ENCODE measurements at places on chromosomes 16 and 17.

- DNase-seq: no peak
Observed at GRCh38 chr17:81128774-81129173, 36.5 kb upstream of the PVALEF start.

DNA sequence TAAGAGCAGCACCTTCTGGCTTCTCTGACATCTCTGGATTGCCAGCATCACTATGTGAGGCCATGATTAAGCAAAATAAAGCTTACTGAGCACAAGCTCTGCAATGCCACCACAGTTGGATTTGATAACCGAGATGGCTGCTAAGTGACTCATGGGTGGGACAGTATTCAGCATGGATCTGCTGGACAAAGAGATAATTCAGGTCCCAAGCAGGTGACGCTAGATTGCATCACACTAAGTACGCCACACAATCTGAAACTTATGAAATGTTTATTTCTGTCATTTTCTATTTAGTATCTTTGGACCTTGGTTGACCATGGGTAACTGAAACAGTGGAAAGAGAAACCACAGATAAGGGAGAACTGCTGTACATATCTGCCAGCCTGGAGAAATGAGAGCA, 27.4 kb downstream of the CDRT15 start:
- no peak for DNase-seq

GRCh38 chr17:63931981-63932561, at the start of gene CD79B:
CD79B (minus strand) TSS chr17:63932331; CDS start chr17:63932261, 70 bp downstream.
- DNase-seq: peak; percentile 61

DNA sequence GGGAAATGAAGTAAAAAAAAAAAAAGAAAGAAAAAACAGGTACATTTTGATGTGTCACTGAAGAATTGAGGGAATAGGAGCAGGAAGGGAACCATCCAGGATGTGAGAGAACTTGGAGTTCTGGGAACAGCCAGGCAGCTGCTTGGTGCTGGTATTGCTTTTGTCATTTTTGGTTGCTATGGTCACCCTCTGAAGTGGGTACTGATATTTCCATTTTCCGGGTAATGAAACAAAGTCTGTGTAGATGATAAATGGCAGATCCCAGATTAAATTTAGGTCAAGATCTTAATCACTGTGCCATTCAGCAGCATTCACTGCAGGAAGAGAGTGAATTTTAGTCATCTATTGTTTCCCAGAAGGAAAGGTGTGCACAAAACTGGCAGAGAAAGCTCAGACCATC, 93.6 kb downstream of the ABCA8 start:
- DNase-seq: no peak

DNA sequence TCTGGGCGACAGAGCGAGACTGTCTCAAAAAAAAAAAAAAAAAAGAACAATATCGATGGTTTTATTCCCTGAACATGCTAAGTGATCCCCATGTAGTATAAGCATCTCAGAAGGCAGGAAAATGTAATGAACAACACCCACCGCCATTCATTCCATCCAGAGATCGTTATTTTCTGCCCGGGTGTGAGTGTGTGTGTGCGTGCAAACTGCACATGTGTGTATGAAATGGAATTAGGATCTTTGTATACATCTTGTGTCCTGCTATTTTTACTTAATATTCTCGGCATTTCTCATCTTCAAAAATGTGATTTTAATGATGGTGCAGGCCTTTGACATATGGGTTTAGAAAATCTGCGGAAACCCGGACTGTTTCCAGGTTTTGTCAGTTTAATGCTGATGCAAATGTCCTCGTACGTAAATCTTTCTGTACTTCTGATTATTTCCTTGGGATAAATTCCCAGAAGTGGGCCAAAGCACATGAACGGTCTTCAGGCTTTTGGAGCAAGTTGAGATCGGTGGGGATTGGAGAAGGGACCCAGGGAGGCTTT, 254.8 kb downstream of the SEC14L1 start:
- no peak for DNase-seq

DNA sequence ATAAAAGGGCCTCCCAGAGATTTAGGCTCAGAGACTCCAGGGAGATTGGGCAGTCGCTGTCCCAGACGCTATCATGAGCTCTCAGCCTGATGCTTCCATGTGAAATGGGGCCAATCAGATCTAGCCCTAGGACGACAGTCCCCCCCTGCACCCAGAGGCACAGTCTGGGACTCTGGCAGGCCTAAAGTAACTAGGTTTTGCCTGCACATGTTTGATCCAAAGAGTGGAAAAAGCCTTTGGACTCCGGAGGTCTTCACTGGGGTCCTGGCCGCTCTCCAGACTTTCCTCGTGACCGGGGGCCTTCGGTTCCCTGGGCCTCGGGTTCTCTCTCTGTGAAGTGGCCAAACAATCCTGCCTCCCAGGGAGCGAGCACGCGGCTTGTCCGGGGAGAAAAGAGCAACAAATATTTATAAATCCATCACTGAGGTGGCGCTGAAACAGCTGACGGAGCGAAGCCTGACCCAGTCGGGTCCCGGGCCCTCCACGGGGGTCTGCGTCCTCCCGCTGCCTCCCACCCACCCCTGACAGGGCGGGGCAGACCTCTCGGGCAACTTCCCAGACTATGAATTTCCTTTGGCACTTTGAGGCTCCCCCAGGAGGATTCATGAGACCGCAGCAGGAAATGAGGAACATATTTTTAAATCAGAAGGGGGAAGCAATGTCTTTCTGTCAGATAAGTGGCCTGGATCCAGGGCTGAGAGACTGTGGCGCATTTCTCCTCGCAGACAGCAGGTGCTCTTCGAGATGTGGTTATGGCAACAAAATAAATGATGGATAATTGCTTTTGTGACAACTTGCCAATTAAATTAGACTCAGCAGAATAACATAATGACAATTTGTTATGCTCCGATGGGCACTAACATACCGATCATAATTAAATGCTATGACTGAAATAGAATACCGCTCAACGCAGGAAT, 38.9 kb downstream of the MRPS23 start:
- DNase-seq: no peak

GRCh38 chr16:87931504-87931903, 4.8 kb downstream of the CA5A start:
- DNase-seq: no peak

DNA sequence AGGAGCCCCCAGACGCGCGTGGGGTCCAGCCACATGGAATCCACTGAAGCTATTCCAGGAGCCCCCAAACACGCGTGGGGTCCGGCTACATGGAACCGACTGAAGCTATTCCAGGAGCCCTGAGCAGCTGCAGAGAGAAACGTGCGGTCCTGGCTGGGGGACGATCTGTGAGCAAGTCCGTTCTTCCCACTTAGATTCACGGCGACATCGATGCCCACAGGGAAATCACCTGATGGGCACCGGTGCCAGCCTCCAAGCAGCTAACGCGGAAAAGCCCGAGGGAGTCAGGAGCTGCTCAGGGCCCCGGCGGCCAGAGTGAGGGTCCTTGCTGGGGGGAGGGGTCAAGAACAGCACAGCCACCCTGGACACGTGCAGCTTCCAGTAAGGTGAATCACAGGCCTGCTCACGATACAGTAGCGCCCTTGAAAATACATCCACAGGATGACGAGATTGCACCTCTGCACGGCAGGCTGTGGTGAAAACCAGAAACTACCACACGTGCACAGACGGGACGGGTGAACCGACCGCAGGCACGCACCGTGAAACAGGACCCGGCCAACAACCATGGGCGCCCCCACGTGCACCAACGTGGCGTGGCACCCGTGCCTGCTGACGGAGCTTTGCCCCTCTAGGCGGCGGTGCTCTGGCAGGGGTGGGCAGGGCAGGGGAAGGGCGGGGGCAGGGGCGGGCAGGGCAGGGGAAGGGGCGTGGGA, 77.7 kb upstream of the GNG13 start:
- no peak for DNase-seq

DNA sequence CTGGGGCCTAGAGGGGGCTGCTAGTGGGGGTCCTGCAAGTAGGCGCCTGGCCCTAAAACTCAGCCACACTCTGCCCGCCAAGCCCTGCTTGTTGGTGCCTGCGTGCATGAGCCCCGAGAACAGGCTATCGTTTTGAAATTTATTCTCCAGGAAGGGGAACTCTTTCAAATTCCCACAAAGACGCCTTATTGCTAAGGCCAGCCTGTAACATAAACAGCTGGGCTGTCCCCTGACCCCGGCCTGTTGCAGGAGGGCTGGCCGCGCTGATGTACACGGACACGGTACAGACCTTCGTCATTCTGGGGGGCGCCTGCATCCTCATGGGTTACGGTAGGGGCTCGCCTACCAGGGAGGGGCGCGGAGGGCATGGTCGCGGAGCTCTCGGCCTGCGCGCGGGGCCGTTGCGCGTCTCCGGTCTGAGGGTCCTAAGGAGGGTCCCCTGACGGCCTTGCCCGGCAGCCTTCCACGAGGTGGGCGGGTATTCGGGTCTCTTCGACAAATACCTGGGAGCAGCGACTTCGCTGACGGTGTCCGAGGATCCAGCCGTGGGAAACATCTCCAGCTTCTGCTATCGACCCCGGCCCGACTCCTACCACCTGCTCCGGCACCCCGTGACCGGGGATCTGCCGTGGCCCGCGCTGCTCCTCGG, 4.3 kb downstream of the SLC5A2 start:
- no peak for DNase-seq

GRCh38 chr17:3022197-3022596, 41.2 kb downstream of the OR1D5 start:
- no peak for DNase-seq

DNA sequence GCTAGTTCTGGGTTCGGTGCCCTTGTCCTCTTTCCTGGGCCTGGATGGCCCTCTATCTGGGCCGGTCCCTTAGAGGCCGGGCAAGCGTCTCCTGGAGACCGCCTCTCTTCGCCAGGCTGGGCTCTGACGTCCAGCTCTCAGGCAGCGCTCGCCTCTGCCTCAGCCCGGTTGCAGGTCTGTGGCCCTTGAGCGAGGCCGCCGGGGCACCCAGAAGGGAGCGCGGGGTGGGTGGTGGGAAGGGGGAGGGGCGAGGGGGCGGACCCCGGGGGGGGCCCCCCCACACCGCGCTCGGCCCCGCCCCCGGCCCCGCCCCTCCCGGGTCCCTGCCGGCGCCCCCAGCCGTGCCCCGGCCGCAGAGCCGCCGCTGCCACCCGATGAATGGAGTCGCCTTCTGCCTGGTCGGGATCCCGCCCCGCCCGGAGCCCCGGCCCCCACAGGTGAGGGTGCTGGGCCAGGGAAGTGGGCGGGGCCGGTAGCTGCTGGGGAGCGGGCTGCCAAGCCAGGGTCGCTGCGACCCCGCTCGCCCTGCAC, at the start of gene ARHGAP23:
Gene ARHGAP23 (plus strand): TSS at position 353 of the 531 bp plus-strand sequence. CDS start 22 bp downstream, at position 375.
- DNase-seq: peak; percentile 39

DNA sequence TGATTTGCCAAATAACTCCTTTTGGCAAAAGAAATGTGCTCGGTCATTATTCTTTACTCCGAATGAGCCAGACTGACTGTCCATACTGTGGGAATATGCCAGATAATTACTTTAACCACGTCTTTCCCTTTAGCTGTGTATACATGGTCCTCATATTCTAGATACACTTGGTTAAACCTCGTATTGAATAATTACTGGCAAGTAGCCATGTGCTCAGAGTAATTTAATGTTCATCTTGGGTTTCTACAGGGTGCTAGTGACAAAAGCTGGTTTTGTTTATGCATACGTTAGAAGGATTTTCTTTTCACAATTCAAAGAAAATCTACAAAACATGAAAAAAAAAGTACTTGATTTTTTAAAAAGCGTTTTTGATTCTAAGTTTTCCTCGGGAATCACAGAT, 540.3 kb downstream of the KCNJ2 start:
- DNase-seq: no peak

DNA sequence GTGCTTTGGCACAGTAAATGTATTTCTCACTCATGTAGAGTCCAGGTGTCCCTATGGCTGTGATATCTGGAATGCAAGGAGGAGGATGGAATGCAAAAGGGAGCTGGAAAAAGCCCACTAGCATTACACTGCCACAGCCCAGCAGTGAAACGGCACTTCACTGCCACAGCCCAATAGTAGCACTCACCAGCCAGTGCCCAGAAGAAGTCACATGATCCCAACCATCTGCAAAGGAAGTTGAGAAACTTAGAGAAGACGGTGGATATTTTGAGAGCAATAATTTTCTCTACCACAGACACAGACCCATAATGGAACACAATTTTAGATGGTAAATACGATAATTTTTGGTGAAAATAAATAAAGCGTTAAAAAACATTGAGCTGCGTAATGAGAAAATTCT, 51.8 kb downstream of the C16orf82 start:
- no peak for DNase-seq

GRCh38 chr16:84566545-84567257, 51.2 kb downstream of the COTL1 start:
- DNase-seq: no peak

- no peak for DNase-seq
Observed at GRCh38 chr17:67157732-67158639, 87.0 kb downstream of the HELZ start.

- DNase-seq: no peak
Observed at GRCh38 chr16:1834096-1834495, 7.1 kb downstream of the FAHD1 start.

DNA sequence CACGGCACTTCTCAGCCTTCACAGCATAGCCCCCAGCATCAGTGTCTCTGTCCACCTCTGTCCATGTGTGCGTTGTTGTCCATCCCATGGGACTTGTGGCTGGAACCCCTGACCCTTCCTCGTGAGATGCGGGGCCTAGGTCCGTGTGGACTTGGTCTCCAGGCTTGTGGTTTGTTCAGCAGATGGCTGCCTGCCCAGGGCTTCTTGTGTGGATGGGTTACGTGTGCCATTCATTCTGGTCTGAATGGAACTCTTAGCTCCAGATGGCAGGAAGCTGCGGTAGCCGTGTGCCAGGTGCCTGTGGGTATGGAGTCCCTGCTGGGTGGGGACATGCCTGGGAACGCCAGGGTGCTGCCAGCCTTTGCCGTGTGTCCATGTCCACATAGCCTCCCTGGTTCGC, 31.7 kb upstream of the NUDT16L1 start:
- DNase-seq: no peak

GRCh38 chr16:89685916-89686315, 573 bp upstream of the CDK10 start:
- no peak for DNase-seq

DNA sequence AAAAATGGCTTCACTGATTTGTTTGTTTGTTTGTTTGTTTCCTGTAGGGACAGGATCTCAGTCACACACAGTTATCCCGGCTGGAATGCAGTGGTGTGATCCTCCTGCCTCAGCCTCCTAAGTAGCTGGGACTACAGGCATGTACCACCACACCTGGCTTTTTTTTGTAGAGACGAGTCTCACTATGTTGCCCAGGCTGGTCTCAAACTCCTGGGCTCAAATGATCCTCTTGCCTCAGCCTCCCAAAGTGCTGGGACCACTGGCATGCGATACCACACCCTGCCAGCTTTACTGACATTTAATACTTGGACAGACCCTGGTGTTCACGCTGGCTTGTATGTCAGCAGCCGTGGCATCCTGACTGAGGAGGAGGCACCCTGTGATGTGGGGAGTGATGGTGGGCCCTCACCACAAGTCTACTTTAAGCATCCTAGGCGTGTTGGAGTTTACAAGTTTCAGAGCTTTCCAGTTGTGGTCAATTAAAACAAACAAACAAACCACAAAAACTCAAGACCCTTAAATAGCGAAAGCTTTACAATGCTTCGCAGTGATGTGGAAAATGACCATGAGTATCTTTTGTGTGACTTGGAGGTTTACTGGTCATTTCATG, 5.1 kb downstream of the ABCA3 start:
- no peak for DNase-seq

GRCh38 chr16:17744921-17745572, 274.3 kb upstream of the XYLT1 start:
- DNase-seq: no peak
